H1 (cell line): ENCODE measurements at places on chromosomes 2 and 18. TPM values are rescaled to one million over a fixed set of nuclear protein-coding genes. Genes with fewer than 3 reads are reported as not detected.

The NOSTRIN gene
- total RNA-seq: not detected in 2 replicates

The XDH gene
- 0.98 and 1.2 TPM in 2 replicates for total RNA-seq

The COL4A3 gene
- total RNA-seq: 0.17 and 0.34 TPM in 2 replicates

The HOXD10 gene
- total RNA-seq: not detected in 2 replicates

The CABLES1 gene
- total RNA-seq: 26.4 and 28.0 TPM in 2 replicates
